Tibial nerve (tissue), 4 donors: ENCODE measurements at places on chromosomes 5 and 9.

DNA sequence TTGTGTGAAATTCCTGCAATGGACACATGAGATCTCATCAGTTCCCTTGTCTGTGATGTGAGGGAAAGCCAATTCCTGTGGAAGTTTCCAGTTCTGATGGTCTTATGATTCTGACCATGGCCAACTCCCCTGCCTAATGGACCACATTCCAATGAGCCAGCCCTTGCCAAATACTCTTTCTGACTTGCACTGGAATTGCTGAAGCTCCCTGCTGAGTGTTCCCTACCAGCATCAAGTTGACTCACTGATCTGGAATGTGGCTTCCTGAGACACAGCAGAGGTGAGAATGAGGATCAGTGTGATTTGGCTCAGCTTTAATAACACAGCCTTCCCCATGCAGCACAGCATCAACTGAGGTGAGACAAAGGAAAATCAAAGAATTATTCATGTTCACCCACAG is 427.8 kb downstream of the KDM4C start:
- DNase-seq: peak; percentile 28

DNA sequence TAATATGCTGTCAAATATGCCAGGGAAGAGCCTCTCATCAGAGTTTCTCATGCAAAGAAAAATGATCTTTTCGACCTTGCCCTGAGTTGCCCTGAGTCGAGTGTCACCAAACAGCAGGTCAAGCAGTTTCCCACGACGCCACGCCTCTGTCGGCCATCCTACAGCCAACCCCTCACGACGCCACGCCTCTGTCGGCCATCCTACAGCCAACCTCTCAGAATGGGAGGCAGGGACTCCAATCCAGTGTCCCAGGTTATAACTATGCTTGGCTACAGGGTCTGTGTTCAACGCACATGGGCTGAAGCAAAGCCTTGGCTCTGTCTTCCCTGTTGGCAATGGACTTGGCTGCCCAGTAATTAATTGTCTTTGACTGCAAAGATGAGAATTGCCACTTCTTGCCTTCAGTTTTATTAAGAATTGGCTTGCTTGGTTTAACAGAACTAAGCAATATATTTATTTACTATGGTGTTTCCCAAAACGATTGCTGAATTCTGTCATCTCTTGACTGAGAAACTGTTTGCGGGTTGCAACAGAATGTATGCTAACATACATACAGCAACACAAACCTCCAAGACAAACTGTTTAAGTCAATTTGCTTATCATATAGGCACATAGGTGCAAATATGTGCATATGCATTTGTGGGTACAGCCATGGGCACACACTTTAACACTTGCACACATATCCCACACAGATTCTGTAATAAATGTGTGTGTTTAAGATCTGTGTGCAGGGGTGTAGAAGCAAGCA is 352.9 kb downstream of the GLIS3 start:
- DNase-seq: no peak

DNA sequence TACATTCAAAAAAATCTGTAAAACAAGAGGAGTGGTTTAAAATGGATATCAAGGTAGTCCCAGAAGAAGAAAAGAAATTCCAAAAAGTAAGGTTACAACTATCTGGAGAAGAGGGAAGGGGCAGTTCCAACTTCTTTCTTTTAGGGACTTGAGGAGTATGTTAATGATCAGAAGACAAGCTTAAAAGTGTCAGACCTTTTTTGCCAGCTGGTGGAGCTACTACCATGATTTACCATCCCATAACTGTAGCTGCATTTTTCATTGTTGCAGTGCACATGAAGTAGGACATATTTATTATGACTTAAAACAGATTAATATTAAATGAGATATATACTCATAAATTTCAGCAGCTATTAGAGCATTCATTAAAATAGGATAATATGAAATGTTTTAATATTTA is 158.5 kb upstream of the RGS7BP start:
- DNase-seq: no peak

- peak; percentile 82 for DNase-seq
Observed at GRCh38 chr5:7745882-7746610, 104.9 kb downstream of the CFAP90 start.

DNA sequence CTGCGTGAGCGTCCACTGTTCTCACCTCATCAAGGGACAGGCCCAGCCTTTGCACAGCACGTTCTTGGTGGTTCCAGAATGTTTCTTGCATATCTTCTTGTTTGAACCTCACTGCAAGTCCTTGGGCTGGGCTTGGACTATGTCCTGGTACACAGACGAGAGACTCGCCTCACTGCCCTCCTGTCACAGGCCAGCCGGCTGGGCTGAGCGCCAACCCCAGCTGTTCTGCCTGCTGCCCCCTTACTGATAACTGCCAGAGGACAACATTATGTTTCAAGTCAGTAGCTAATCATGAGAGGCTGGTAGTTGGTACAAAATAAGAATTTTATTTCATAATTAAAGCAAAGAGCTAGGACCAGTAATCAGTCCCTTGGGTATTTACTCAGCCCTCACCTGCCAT is 52.8 kb upstream of the LRRTM2 start:
- DNase-seq: no peak

DNA sequence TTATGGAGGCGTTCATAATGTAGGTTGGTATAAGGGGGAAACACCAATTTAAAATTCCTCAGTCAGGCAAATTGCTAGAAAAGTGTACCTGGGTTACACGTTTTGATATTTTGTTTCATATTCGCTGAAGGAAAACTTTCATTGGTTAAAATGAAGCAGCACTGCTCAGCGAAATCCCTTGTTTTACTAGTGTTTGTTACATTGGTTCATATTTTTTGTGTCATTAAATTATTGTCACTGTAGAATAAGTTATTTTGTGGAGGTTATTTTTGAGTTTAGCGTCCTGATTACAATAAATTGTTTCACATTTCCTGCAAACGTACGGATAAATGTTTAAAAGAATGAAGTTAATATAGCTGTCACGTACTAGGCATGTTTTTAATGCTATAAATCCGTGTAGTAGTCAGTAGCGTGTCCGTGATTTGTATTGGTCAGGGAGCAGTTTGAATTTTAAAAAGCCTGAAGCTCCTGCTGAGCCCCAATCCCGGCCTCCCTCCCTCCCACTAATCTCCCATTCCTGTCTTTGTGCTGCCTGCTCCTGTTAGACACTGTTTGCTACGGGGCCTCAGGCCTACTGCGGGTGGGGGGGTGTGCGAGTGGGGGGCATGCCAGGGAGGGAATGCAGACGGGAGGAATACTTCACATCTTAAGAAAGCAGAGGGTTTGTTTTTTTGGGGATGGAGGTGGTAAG is 2.0 kb downstream of the NIPBL start:
- no peak for DNase-seq

- no peak for DNase-seq
Observed at GRCh38 chr5:72846483-72846882, 30.0 kb downstream of the TNPO1 start.

DNA sequence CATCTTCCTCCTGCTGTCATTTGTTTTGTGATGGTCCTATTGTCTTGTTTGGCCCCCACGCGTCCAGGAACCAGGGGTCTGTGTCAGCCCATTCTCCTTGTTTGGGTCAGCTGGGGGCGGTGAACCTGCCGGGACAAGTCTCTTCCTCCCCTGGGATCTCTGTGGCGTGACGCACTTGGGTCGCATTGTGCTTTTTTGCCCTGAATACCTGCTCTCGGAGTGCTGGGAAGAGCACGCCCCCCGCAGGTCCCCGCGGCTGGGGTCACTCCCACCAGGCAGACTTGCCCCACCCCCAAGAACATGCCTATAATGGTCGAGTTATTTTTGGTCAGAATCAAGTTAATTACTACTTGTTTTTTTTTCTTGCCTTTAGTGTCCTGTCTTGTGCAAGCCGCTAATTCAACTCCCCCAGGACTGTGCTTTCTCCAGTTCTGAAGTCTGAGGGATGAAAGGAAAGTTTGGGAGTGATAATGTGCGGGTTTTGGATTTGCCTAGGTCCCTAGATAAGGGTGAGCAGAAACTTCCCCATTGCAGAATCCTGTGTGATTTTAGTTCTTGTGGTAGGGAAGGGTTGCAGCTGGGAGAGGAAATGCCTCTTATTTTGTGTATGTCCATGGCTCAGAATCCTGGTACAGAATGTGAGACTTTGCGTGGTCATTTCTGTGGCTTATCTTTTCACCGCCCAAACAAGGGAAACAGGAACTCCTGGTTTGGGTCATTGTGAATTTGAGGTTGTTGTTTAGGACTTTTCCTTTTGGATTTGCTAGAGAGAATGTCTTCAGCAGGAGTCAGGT is 789 bp downstream of the ACER2 start:
- peak; percentile 26 for DNase-seq

DNA sequence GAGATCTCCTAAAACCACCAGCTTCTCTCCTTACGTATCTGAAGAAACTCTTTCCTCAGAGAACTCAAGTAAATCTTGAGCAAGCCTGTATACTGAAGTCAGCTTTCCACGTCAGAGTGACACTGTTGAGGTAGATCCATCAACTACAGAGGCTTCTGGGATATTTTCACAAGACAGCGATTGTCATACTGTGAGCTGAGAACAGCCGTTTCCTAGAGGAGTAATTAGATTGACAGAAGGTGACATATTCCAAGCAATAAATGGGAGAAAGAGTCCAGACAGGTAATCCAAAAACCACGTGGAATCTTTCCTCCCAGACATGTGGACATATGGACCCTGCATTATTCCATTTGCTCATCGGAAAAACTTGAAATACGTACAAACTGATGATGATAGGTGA is 117.2 kb downstream of the MEF2C start:
- DNase-seq: no peak

DNA sequence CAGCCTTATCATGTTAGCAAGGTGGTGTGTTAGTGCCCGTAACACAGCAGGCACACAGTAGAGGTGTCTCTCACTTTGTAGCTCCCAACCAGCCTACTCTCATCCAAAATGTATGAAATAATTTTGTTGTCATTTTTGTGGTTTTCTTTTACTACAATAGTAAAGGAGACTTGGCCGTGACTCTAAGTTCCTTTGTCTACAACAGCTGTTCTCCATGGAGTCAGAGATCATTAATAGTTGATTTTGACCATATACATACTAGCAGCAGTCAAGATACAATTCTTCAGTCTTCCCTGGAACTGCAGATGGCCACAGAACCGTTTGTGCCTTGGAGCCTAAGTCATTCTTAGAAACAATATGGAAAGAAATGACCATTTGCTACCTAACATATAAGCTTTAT is 567.1 kb downstream of the TLR4 start:
- no peak for DNase-seq

DNA sequence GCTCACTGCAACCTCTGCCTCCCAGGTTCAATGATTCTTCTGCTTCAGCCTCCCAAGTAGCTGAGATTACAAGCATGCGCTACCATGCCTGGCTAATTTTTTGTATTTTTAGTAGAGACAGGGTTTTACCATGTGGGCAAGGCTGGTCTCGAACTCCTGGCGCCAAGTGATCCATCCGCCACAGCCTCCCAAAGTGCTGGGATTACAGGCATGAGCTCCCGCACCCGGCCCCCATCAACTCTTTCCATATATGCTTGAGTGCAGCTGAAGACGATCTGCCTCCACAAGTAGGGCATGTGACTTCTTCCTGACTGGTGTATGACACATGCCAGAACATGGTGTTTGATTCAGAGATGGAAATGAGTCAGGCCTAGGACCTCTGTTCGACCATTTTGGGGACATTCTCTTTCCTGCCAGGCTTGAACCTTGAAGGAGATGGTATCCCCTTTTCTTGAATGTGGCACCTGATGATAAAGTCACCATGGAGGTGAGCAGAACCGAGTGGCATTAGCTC is 7.5 kb upstream of the CNOT6 start:
- no peak for DNase-seq

DNA sequence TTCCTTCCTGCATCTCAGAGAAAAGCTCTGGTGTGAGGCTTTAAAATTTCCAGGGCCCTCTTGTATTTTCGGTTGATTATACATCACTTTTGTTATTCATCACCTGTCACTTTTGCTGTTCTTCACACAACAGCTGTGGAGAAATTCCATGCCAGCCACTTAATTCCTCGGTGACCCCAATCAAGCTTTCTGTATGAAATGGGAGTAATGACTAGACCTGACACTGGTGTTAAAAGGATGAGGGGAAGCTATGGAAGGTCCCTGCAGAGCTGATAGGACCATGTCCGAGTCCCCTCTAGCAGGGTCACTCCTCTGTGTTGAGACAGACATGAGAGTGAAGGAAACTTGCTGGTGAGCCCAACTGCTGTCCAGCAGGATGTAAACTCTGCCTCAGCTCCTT is 59.7 kb downstream of the GPR21 start:
- no peak for DNase-seq

DNA sequence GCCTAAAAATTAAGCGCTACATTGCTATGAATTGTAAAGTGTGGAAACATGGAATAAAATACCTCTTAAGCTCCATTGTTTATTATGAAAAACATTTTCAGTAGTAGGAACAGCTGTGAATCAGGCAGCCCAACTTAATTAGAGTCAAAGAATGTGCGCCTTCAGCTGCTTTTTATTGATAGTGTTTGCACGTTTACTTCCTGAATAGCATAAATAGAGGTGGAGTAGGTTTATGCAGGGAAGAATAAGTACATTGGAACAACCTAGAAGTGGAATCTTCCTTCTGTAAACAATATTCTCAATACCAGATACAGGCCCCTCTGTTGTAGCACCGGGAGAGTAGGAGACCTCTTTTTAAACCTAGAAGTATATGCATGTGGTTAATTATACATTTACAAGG is 79.9 kb downstream of the IQGAP2 start:
- DNase-seq: no peak

DNA sequence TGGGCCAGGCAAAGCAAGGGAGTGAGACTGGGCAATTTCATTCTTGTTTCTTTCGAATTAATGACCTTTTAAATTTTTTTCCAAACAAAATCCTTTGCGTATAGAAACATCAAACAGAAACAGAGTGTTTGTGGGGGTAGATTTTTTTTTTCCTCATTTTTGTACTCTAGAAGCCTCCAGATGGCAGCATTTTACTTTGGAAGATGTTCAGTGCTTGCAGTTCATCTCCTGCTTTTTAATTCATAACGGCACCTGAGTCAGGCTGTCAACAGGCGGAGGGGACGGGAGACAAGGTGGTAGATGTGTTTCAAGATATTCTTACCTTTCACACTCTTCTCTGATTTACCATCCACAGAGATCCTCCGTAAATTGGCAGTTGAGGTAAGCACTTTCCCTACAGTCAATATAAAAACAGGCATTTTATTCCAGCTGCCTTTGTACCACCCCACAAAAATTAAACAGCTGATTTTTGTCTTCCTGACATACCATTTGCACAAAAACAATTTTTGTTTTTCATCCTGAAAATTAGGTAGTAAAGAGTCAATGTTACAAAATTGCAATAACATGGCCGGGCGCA is 99.5 kb upstream of the FBXL17 start:
- DNase-seq: no peak

- DNase-seq: no peak
Observed at GRCh38 chr5:113240951-113241726, 193.7 kb downstream of the TSSK1B start.

DNA sequence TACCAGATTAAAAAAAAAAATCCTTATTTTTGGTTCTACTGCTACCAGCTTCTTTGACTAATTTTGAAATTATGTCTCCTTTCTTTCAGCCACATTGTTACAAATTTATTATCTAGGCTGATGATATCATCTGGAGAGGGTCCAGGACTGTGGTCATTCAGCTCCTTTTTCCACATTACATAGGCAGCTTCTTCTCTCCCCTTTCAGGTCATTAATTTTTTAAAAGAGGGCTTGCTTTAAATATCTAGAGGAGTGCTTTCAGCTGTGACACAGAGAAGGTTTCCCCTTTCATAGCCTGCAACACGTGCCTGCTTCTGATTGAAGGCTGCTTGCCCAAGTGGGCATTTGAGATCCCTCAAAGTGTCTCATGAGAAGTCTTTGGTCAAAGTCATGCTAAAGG is 155.7 kb upstream of the PAPPA start:
- no peak for DNase-seq

GRCh38 chr5:112983363-112983762 is 6.8 kb downstream of the DCP2 start:
- no peak for DNase-seq
